ENCODE measurements at places on chromosomes 16 and 17.

DNA sequence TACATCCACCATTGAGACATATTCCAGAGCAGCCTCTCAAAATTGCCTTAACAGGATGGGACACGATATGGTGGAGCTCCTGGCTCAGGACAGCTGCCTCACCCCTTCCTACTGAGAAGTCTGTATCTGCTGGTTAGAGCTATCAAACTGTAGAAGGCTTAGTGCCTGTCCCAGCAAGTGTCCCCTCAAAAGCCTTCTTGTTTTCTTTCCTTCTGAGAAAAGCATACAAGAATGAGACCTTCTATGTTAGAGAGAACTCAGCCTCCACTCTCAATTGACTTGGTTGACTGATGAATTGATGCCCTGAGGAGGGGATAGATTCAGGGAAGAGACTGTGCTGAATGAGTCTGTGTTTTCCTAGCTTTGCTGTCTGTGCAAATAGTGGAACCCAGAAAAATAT is 2020.9 kb downstream of the TP53TG3F start:
- H3K27ac ChIP-seq: no peak overlapping the region
- H3K36me3 ChIP-seq: no peaks in the 10 kb centered on the region
- no peak overlapping the region for H3K4me3 ChIP-seq
- no peaks in the 10 kb centered on the region for H3K27me3 ChIP-seq

- peaks cover 13% of the 10 kb centered on the region for H3K36me3 ChIP-seq
- peaks cover 34% of the 10 kb centered on the region for H3K4me1 ChIP-seq
- peak overlapping the region; percentile 1 for H3K4me3 ChIP-seq
- no peak overlapping the region for H3K27ac ChIP-seq
- no peak for DNase-seq
- H3K27me3 ChIP-seq: no peaks in the 10 kb centered on the region
Observed at GRCh38 chr17:28173801-28174200, 131.3 kb downstream of the NLK start.

DNA sequence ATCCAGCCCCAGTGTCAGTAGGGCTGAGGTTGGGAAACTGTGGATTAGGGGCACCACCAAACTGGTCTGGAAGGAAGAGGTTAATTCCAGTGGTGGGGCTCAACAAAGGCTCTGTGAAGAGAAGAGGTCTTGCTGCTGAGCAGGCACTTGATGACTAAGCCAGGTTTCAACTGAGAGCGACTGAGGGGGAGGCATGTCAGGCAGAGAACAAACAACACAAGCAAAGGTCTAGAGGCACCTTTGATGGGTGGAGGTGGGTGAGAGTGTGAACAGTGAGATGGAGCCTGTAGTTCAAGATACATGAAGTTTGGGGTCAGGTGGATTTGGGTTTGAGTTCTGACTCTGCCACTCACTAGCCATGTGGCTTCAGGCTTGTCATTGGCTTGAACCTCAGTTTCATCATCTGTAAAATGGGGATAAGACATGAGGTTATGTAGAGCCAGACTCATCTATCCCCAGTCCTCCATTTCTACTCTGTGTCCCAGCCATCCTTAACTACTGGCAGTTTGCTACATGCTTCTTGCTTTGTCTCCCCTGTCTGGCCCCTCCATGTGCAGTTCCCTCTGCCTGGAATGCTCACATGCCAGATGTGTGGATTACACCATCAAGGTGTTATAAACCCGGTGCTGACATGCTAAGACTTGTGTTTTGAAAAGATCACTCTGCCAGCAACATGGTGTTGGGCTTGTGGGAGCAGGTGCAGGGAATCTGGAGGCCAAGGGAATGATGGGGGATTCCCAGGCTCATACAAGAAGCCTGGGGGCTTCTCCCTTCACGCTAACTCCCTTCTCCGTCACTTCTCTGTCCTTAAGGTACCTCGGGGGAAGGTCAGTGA is 3.0 kb upstream of the RMI2 start:
- no peak for DNase-seq
- H3K27me3 ChIP-seq: peaks cover 2% of the 10 kb centered on the region
- H3K4me3 ChIP-seq: no peak overlapping the region
- peaks cover 3% of the 10 kb centered on the region for H3K36me3 ChIP-seq
- H3K4me1 ChIP-seq: peaks cover 32% of the 10 kb centered on the region

DNA sequence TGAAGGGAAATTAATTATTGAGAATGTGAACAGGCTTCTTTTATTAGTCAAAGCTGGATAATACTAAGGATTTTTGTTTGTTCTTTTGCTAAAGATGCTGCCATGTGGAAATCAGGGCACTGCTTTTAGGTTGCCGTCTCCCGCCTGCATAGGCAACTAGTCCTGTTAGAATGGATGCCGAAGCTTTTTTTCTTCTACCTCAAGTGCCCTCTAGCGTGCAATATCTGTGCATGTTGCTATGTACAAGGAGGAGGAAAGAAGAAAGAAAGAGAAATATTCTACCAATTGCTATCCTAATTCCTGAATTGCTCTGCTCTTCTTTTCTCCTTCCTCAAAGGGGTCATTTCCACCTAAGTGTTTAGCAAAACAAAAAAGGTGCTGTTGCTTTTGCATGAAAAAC is 5.2 kb upstream of the CDH8 start:
- H3K27ac ChIP-seq: no peak overlapping the region
- no peaks in the 10 kb centered on the region for H3K36me3 ChIP-seq
- no peaks in the 10 kb centered on the region for H3K27me3 ChIP-seq
- H3K4me1 ChIP-seq: no peaks in the 10 kb centered on the region
- no peak for DNase-seq

Data from activated T-helper 1 cell treated with anti-CD3 and anti-CD28 coated beads, Interleukin-12 subunit alpha, Interleukin-12 subunit beta, Interleukin-2, Interleukin-4 antibody, amounts not matched to agents 30 ng/mL and 10 ng/mL and 1 ng/mL, durations not matched to agents 14 hours and 24 hours and 36 hours (primary cell).